NCI-H1436 (cell line): ENCODE measurements at places on chromosomes 6 and 20.

- DNase-seq, result no peak
Observed at GRCh38 chr6:35018182-35018519, 123.0 kb downstream of the TCP11 start.

GRCh38 chr6:163782436-163783003 lies 368.0 kb downstream of the QKI start:
- DNase-seq, result no peak

- DNase-seq, result no peak
Observed at GRCh38 chr6:86609549-86610388, 327.6 kb upstream of the HTR1E start.

DNA sequence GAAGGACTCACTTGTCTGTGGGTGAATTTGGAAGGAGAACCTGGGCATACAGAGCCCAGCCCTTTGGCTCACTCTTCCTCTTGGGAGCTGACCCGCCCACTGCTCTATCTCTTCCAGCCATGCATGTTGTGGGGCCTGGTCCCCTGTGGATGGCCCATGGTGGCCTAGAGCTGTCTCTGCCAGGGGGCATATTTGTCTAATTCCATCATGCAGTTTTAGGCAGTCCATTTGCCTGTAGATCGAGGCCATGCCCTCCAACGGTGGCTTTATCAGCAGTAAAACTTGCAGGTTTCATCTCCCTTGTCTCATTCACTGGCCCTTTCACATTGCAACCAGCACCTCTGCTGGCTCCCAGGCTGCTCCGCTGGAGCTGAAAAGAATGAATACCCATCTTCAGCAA lies 12.9 kb upstream of the EZR start:
- DNase-seq, result no peak

DNA sequence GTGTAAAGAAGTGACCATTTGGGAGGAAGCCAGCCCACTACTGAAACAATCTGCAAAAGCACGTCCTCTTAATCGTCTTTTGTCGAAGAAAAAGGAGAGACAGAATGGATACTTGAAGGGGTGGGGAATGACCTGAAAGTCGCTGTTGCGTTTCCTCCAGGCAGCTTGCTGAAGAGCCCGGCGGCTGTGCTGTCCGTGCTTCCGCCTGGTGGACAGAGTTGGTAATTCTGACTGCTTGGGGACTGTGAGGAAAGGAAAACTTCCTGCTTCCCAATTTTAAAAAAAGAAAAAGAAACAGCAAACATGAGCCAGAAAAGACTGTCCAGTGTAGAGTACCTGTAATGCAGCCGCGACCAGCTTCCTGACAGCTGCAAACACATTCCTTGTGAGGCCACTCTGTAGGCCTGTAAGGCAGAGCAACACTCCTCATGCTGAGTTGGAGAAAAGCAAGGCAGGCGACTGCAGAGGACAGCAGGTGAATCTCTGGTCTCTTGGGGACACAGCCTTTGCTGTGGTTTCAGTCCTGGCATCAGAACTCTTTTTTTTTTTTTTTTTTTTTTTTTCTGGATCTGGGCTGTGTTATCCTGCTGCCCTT lies 251.1 kb upstream of the TBX18 start:
- peak; percentile 0 for DNase-seq

DNA sequence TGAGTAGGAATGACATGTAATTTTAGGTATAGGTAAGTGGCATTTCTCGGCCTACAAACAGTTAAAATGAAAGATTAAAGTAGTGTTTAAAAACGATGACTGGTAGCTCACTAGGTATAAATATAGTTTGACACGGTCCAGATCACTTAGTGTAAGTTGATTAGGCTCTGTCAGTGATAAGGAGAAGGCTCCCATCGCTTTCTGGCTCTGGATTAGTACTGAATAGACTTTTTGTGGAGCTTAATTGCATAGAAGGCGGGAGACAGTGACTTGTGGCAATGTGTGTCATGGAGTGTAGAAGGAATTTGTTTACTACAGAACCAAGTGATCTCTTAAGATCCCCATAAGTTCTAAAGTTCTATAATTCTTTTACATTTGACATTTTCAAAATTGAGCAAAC lies 6.7 kb downstream of the PYGB start:
- no peak for DNase-seq

DNA sequence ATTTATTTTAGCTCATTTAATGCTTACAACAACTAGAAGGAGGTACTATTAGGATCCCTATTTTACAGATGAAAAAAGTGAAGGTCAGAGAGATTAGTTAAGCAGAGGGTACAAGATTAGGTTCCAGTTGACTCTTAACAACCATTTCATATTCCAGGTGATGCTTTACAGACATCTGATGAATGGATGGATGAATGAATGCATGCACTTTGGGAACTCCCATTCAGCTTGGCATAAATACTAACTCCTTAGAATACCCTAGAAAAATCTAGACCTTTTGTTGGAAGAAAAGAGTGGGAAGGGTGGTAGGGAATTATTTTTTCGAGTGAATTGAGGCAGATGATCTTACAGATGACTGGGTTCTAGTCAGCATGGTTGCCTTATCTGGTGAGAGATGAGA lies 746 bp upstream of the SNRPB2 start:
- no peak for DNase-seq

DNA sequence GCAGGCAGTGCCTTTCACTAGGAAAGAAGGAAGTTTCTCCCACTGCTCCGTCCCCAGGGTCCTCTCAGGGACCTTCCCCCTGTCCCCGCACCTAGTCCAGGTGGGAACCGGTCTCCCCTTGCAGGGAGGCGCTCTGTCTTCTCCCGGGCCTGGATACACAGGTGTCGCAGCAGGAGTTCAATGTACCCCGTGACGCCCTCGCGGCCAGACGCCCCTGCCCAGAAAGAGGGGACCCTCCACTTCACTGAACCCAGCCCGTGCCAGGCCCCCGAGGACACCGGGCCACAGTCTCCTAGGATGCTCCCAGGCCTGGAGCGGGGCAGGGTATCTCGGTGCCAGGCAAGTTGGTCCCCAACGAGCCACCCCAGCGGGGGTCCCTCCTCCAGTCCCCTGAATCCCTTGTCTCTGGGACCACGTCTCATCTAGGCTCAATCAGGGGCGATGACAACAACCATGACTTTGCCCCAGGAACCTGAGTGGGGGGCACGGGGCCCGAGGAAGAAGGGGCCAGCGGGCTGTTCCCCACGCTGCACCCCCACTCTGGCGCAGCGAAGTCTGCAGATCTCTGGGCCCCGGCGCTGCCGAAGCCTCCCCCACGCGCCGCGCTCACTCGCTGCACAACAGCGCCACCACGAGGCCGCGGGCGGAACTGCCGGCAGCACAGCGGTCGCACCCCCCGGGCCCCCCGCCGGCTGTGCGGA lies 103.0 kb downstream of the EDN3 start:
- DNase-seq, result no peak

- no peak for DNase-seq
Observed at GRCh38 chr6:145656128-145656527, 79.2 kb downstream of the EPM2A start.

DNA sequence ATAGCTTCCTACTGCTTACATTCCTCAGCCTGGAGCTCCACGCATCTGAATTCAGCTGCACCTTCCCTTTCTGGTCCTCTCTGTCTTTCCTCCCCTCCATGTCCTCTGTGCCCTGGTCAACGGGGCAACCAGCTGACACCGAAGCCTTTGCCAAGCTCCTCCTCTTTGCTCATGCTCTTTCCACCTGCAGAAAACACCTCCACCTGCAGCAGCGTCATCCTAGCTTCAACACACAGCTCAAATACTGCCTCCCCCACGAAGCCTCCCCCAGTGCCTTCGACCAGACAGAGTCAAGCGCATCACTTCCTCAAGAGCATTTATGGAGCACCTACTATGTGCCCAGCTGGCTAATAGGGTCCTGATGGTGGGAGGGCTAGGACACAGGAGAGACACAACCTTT lies 9.2 kb downstream of the CDH22 start:
- DNase-seq, result no peak

- DNase-seq, result no peak
Observed at GRCh38 chr6:85129881-85130280, 320.0 kb upstream of the NT5E start.

DNA sequence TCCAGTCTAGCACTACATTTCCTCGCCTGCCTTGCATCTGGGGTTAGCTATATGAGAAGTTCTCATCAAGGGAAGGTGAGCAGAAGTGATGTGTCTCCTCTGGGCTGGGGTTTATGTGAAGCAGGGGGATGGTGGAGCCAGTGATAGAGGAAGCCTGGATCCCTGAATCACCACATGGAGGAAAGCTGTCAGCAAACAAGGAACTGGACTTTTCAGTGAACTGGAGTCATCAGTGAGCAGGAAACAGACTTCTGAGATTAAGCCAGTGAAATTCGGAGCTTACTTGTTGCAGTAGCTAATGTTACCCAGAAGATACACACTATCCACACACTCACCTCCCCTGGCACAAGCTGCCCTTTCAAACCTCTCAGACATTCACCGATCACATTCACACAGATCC lies 13.4 kb upstream of the TOX2 start:
- DNase-seq, result no peak

GRCh38 chr6:127069659-127070279 lies 48.7 kb upstream of the RSPO3 start:
- DNase-seq, result no peak

- DNase-seq, result no peak
Observed at GRCh38 chr20:49214571-49214970, 4.6 kb upstream of the DDX27 start.

DNA sequence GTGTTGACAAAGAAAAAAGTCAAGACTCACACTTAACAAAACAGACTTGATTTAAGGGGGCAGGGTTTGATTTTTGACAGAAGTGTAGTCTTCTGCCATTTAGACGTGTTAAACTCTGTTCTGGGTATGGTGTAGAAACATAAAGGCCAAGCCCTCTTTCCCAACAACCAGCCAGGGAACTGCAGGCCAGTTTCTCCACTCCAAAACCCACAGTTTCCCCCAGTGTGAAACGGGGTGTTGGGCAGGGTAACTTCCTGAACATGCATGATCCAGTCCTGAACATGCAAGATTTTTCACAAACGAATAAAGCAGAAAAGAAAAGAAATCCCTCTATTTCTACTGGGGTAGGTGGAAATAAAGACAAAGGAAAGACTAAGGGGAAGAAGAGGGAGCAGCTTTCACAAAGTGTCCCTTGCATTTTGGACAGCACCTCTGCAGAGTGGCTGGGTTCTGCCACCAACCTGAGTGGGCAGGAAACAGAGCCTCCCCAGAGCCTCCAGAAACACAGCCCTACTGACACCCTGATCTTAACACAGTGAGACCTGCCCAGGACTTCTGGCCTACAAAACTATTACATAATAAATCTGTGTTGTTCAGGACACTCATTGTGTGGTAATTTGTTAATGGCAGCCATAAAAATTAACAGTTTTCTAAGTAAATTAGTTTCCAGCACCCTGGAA lies 7.5 kb downstream of the APMAP start:
- no peak for DNase-seq

- no peak for DNase-seq
Observed at GRCh38 chr6:147974376-147974775, 368.3 kb upstream of the SASH1 start.

DNA sequence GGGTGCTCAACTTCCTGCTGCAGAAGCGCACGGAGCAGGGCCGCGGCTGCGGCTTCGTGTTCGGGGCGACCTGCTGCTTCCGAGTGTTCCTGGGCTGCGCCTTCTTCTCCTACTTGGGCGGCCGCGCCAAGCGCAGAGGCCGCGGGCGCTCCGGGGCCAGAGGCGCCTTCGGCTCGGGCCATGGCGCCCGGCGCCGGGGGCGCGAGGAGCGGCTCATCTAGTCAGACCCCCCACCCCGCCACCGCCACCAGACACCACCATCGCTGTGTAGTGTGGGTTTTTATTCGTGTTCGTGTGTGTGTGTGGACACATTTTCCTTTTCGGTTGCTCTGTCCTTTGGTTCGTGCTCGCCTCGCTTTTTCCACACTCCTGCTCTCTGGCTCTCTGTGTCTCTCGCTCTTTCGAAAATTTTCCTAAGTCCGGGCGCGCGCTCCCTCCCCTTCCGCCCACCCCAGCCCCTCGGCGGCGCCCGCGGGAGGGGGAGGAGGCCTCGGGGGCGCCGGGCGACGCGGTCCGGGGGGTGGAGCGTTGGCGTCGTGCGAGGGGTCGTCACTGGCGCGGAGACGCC lies 38.1 kb downstream of the GNAS start:
- DNase-seq, result peak; percentile 88

- DNase-seq, result peak; percentile 53
Observed at GRCh38 chr20:46814366-46815232, 80.0 kb upstream of the EYA2 start.

- DNase-seq, result no peak
Observed at GRCh38 chr6:13613029-13613594, 2.0 kb upstream of the NOL7 start.

DNA sequence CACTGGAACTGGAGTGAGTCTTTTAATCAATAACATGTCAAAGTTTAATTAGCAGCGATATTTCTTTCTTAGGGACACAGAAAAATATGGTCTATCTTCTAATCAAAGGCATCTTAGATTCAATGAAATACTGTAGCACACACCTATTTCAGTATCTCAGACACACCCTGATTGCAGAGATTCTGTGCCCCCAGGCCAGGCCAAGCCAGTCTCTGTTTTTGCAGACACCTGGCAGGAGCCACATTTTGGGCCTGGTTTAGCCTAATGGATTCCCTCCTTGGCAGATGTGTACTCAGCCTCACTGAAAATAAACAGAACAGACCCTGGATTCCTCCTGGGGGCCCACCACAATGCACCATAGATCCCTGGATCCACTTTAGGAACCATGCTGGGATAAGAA lies 74.8 kb downstream of the LRFN2 start:
- DNase-seq, result no peak

DNA sequence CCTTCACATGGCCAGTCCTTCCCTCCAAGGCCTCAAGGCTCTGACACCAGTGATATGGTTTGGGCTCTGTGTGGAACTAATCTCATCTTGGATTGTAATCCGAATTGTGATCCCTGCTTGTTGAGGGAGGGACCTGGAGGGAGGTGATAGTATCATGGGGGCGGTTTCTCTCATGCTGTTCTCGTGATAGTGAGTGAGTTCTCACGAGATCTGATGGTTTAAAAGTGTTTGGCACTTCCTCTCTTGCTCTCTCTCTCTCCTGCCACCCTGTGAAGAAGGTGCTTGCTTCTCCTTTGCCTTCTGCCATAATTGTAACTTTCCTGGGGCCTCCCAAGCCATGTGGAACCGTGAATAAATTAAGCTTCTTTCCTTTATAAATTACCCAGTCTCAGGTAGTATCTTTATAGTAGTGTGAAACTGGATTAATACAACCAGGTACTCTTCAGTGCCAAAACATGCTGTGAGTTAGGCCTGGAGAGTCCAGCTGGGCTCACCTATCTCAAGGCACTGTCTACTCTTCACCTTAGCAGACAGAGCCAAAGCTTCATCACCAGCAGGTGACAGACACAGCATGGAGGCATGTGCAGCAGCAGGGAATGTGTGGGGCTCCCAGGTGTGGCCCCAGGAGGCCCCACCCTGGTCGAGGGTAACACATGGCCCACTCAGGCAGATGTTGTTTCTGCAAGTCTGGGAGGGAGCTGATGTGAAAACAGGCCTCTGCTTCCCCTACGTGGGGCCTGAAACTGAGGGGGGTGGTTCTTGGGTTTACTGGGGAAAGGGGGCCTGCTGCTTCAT lies 97.5 kb upstream of the CDYL start:
- DNase-seq, result no peak

GRCh38 chr20:43969028-43969447 lies 54.4 kb downstream of the TOX2 start:
- DNase-seq, result no peak
